ENCODE measurements at places on chromosomes 6 and 20.
A peak's percentile ranks its signal among the peaks of the same experiment; 100 is the strongest.

DNA sequence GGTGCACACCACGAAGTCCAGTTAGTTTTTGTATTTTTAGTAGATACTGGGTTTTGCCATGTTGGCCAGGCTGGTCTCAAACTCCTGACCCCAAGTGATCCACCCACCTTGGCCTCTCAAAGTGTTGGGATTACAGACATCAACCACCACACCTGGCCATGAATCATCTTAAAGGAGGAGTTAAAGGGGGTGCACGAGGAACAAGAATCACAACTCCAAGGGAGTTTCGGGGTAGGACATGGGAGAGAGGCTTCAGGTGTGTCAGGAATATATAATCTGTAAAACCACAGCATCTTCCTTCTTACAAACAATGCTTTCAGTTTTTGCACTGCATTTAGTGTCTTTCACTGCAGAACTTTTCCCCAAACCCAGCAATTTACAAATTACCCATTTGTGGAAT is 137.4 kb upstream of the SGK1 start:
- no peak for DNase-seq

DNA sequence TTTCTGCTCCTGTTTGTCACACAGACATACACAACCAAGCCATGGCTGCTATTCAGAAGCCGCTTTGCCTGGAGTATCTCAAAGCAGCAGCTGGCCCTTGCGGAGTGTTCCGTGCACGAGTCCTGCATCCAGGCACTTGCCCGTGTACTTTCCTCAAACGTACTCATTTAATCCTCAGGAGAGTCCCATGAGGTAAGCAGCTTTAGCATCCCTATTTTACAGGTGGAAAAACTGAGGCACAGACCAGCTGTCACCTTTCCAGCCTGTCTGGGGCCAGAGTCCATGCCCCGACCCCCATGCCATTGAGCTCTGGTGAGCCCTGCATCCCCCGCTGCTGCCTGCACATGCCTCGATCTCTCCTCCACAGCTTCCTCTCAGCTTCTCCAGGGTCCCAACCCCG is 130.0 kb downstream of the ERMARD start:
- DNase-seq: no peak

- DNase-seq: peak; percentile 95
Measured at GRCh38 chr6:89313006-89313405, 2.1 kb downstream of the GABRR2 start.

- peak; percentile 88 for DNase-seq
Measured at GRCh38 chr6:161631676-161632194, 357.9 kb upstream of the AGPAT4 start.
